ENCODE measurements at places on chromosomes 7 and 10.

DNA sequence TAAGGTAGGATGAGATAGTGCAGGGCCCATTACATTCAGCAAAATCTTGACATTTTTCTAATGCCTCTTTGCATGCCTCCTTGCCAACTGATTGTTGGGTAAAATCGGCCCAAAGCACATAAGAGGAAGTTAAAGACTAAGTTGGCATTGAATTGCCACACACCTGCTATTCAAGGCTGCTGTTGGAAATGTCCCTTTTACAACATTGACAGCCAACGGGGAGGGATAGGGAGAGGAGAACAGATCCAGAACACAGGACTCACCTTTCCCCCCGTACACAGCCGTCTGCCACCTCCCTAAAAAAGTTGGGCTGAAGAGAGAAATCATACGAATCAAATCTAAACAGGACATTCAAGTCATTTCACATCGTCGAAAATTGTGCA is 695 bp downstream of the FAM237B start:
- DNase-seq, result no peak

GRCh38 chr7:108307194-108307593 is 149.0 kb downstream of the NRCAM start:
- DNase-seq, result no peak

DNA sequence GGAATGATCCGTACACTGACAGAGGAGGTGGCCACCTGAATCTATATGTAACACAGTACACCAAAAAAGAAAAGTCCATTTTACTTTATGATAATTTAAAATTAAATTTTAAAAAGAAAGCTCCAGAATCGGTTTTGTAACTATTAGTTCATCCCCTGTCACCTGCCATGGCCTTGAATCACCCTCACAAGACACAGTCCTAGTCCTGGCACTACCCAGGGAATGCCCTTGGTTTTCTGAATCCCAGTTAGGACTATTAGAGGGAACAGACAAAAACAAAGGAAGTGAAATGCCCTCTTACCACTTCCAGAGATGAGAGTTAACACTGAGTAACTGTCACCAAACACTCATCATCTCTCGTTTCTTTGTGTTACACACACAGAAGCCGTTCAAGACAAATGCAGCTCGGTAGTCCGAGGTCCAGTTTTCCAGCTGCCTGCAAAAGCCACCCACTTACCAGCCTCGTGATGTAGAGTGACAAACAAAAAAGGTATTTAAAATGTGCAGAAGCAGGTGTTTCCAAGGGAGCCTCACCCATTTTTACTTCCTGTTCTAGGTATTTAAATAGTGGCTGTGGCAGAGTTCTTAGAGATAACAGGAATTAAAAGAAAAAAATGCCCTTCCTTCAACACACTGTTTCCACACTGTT is 6.1 kb downstream of the PTPRN2 start:
- no peak for DNase-seq

DNA sequence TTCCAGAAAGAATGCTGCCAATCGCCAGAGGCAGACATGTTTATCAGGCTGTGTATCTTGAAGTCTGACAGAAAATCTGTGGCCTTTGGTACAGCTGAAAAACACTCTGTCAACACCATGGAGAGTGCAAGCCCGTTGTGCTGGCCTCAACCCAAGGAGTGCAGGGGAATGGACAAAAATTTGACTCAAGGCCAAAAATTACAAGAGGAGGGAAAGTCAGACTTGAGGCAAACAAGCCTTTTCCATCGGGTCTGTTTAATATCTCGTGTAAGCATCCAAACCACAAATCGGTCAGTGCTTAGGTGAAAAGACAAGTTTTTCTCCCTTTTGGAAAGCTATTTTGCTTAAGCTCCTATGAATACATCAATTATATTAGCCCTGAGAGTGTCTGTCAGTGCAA is 305.3 kb upstream of the NFE2L3 start:
- no peak for DNase-seq

GRCh38 chr10:131724169-131724545 is 176.7 kb upstream of the PPP2R2D start:
- no peak for DNase-seq

DNA sequence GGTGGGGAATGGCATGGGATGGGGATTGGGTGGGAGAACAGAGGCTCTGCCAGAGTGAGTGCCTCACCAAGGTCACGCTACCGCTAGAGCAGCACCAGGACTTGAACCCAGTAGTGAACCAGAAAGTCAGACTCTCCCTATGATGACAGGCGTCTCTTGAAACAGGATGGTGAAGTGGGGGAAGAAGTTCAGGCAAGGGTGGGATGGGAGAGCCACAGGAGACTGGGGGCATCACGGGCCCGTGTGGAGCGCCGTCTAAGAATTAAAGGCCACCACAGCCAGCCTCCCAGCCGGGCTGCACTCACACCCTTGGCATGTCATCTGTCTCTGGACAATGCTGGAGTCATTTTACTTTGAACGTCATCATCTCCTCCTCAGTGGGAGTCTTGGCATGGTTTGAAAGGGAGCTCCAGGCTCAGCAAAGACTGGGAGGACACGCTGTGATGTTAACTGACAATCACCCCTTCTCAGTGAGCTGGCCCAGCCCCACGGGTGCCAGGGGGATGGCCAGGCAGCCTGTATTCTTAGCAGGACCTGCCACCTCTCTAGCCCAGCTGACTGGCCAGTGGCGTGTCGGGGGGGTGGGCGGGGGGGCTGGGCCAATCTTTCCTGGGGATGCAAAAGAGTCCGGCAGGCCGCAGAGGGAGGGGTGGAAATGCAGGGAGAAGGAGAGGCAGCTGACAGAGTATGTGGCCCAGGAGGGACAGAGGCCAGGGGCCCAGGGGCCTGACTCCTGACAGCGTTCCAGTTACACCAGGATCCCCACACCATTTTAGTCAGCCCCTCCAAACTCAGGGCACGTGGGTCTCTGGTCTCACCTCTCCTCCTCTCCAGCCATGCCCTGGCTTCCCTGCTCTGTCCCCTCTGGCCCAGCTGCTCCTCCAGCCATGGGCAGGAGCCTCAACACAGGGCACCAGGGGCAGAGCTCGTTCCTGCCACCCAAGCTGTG is 96.2 kb downstream of the VOPP1 start:
- no peak for DNase-seq

Measured in posterior cingulate gyrus (tissue), 11 donors.